ENCODE measurements at places on chromosomes 1 and 21.

DNA sequence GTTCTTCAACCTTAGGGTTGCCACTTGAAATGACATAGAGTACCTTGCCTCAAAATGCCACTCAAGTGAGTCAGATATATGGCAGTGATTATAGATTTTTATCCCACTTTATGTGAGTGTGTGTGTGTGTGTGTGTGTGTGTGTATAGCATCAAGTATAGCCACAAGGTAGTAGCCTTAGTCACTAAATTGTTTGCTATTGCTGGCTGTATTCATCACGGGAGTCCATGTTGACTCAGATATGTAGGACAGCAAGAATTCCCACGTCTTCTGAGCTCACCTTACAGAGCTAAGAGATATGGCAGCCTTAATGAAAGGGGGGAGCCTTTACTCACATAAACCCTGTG lies 9.3 kb downstream of the ETS2 start:
- no peak for DNase-seq

- no peak for DNase-seq
Observed at GRCh38 chr1:62341615-62342014, 22.4 kb upstream of the KANK4 start.

GRCh38 chr1:224747578-224747977 lies 131.5 kb downstream of the CNIH3 start:
- DNase-seq = peak; percentile 49

DNA sequence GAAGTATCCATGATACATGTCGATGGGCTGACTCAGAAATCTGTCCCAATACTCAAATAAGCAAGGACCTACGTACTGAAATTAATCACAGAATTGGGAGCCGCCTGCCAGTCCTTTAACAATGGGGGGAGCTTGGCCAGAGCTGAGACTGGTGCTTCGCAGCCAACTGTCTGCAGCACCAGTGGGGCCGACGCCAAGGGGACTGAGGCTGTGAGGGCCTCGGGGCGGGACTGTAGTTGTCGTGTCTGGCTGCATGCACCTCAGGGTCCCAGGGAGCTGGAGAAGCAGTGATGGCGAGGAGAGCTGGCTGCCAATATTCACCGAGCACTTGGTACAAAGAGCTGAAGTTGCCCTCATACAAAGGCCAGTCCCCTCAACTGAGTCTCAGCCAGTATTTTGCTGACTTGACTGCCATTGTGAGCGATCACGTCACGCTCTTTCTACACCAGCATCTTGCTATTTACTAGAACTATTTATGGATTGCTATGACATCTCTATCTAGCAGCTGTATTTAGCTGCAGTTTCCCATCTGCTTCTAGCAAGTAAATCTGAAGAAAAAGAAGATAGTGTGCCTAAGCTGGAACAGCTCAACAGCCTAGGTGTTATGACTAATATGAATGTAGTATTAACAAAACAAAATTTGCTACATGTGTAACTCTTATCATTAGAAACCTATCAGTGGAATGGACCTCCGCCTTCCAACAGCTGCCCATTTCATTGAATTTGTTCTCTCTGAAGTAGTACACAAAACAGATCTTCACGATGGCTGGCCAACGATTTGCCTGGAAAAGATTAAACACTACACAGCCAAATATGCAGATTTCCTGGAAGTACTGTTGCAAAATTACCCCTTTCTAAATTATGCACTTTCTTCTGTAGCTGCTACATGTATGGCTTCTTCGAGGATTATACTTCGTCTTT lies 29.1 kb downstream of the EVI5 start:
- DNase-seq = no peak

DNA sequence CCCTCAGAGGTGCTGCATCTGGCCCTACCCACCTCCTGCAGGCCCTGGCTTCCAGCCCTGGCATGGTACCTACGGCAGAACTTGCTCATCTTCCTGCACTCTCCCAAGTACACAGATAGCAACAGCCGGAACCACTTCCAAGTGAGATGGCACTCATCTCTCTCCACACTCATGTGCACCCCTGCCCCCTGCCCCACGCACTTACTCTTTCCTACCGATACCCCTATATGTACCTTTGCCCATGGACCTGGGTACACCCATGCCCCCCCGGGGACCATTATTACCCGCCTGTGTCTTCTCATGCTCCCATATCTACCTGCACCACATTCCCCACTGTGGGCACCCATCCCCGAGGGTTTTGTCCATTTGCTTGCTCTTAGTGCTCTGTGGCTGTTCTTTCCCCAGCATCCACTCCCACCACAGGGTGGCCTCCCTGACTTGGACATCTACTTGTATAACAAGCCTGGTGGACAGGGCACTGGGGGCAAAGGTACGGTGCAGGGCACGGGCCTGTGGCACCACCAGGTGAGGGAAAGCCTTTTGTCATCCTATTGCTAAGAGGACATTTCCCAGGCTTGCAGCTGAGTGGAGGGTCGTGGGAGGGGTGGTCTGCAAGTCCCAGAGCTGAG lies 14.7 kb downstream of the HYI start:
- no peak for DNase-seq

- DNase-seq = peak; percentile 28
Observed at GRCh38 chr1:207672522-207673130, 27.7 kb downstream of the CR1L start.

DNA sequence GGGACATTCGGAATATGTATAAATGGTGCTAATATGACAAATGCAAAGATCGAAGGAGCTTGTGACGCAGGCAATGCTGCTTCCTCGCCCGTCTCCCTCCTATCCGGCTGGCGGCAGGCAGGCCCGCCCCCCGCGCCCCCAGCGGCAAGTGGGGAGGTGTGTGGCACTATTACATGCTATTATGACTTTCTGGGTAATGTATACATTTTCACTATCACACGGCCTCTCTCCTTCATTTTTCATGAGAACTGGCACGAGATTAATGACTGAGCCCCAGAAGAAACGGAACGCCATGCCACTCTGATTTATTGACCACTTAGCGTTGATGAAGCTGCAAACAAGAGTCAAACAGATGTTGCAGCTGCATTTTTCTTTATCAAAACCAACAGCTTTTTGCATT lies 138.9 kb upstream of the VAMP3 start:
- DNase-seq = no peak

DNA sequence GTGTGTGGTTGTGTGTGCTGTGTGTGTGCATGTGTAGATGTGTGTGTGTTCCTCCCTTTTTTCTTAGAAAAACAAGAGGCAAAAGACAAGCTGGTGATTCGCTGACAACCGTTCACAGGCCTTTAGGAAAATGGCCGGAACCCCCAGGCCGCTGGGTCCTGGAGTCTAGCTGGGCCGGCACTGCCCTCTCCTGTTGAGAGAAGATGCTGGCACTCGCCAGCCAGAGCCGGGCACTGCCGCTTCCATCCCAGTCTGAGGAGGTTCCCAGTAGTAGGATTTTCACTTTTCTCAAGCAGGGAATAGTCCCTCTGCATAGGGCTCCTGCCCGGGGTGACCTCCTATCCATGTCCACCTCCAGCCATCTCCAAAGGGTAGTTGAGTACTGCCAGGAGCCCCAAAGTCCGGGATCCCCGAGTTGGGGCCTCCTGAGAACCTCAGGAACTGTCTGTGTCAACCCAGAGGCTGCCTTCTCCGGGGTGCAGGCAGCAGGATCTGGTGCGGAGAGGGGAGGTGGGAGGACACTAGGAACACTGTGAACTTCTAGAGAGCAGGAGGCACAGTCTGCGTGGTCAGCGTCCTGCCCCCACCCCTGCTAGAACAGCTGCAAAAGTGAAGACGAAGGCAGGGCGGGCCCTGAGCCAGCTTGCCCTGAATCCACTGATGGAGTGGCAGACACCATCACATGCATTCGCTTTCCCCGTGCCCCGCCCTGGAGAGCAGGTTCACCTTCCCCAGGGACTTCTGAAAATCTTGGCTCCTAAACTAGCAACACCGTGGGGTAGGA lies 44.1 kb upstream of the ARHGEF16 start:
- no peak for DNase-seq

- DNase-seq = no peak
Observed at GRCh38 chr1:190029441-190029840, 448.2 kb downstream of the BRINP3 start.

GRCh38 chr1:58005212-58005611 lies 541.3 kb downstream of the OMA1 start:
- no peak for DNase-seq

DNA sequence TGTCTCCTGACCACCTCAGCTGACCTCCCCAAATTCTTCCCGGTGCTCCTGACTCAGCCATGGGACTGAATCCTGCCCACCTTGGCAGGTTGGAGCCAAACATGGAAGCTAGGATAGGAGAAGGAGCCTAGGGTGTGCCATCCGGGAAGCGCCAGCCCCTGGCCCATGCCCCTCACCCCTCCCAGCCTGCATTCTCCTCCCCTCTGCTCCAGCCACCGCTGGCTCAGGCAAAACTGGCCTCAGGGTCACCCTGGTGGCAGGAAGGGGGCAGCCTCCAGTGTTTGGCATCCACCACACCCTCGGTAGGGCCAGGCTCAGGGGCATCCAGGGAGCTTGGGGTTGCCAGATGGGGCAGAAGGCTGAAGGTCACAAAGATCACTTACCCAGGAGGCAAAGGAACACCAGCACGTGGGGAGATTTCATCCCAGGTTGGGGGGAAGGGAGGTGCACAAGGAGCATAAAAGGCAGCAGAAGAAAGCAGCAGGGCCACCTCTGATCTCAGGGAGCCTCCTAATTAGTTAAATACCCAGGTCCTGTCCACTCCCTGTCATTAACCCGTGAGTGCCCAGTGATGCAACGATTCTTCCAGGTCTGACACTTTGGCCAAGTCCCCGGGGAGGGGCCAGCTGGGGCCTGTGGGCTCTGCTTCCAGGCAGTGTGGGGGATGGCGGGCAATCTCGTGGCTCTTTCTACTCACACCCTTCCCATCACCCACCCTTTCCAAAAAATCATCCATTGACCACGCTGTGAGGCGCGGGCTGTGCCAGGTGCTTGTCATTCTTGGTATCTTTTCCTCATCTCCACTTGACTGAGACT lies at the start of gene PLA2G2E:
Gene PLA2G2E (minus strand): TSS at position 481 of the 816 bp plus-strand sequence. CDS start 58 bp downstream, at position 423.
- no peak for DNase-seq

DNA sequence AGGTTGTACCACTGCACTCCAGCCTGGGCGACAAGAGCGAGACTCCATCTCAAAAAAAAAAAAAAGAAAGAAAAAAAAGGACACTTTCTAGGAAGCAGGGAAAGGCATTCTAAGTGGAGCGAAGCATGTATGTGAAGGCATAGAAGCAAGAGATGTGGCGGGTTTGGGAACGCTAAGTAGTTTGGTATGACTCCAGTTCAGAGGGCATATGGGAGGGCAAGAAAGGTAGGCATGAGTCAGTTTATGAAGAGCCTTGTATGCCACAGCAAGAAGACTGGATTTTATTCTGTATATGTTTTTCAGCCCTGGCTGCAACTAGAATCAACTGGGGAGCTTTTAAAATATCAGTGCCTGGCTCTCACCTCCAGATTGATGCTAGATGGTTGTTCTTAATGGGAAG lies 4.4 kb upstream of the ELOVL1 start:
- no peak for DNase-seq

DNA sequence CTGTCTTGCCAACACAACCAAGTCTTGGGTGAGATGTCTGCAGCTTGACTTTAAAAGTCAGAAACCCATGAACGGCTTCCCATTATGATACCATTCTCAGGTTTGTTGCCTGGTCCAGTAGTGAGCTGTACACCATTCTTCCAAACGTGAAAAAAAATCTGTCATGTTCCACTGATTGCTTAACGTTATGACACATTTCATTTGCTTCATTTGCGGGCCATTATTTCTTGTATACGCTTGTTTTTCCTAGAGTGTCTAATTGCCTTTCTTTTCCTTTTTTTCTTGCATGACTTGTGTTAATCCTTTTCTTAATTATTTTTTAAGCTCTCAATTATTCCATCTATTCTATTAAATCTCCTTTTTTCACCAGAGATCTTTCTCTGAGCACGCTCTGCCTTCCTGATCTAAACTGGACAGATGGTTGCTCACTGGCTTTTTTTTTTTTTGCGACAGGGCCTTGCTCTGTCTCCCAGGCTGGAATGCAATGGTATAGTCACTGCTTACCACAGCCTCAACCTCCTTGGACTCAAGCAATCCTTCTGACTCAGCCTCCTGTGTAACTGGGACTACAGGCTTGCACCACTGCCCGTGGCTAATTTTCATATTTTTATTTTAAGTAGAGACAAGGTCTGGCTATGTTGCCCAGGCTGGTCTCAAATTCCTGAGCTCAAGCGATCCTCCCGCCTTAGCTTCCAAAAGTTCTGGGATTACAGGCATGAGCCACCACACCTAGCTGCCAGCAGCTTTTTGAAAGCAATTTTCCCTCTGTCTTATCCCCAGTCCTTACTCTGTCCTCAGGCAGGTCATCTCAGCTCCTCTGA lies 31.7 kb upstream of the CAMTA1 start:
- no peak for DNase-seq

DNA sequence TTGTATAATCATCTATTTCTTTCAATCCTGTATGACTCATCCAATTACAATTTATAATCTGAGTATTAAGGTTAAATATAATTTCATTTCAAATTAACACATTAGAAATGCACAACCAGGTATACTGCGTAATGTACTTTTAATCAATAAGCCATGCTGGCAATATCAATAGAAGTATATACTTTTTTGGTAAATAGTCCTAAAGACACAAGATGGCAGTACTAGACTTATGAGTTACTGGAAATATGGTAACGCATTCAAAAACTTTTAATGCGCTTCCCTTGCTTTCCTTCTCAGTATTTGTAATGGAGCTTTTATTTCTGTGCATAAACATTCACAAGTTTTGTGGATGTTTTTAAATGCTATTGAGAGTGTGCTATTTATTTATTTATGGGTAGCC lies 1162.0 kb upstream of the TMPRSS15 start:
- DNase-seq = no peak

GRCh38 chr1:166354406-166354805 lies 187.6 kb upstream of the FAM78B start:
- no peak for DNase-seq

DNA sequence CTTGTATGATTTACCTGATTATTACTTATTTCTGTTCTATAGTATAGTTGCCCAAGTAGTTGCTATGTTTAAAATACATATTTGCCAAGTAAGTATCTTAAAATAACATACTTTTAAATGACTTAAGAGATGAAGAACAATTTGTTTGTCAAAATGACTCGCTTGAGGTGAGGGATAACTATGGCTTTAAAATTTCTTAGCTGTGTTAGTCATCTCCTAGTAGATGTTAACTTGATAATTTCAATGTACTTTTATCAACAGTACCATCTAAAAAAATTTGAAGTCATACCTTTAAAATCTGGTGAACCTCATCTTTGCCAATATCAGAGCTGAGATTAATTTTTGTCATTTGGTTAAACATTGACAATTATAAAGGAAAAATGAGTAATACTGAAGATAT lies 37.7 kb downstream of the ODR4 start:
- no peak for DNase-seq

DNA sequence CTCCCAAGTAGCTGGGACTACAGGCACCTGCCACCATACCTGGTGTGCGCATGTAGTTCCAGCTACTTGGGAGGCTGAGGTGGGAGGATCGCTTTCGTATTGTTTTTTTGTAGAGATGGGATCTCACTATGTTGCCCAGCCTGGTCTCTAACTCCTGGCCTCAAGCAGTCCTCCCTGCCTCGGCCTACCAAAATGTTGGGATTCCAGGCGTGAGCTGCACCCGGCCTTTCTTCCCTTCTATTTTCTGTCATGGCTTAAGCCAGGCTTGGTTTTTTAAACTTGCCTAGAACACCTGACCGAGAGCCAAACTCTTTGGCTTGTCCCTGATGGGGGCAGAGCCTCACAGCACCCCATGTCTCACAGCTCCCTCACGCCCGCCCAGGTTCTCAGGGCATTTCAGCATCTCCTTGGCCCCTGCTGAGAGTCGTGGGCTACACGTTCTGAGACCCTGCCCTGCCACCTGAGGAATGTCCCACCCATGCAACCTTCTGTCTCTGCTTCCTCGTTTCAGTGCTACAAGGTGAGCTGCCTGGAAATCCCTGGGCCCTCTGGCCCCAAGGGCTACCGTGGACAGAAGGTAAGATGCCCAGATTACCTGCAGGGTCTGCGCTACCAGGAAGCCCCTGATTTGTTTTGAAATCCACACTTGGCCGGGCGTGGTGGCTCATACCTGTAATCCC lies 15.7 kb downstream of the COL6A2 start:
- DNase-seq = no peak
